T-helper 9 cell (primary cell): ENCODE measurements at places on chromosomes 6 and 20.

GRCh38 chr20:32069711-32070110 is 17.7 kb downstream of the HCK start:
- DNase-seq, result no peak

DNA sequence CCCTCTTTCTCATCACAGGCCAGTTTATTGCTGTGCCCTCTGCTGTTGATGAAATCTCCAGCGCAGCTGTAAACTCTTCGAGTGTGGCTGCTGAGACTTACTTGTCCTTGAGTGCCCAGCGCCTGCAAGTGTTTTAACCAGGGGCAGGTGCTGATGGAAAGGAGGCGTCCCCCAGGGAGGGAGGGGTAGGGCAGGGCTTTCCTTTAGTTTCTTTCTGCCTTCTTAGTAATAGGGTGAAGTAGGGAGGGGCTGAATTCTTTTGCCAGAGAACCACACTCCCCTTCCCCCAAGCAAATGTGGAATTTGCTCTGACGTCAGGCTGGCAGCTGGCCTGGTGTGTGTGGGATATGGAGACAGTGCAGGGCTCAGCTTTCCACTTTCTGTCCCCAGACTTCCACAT is 61.2 kb downstream of the IGF2R start:
- DNase-seq, result no peak

DNA sequence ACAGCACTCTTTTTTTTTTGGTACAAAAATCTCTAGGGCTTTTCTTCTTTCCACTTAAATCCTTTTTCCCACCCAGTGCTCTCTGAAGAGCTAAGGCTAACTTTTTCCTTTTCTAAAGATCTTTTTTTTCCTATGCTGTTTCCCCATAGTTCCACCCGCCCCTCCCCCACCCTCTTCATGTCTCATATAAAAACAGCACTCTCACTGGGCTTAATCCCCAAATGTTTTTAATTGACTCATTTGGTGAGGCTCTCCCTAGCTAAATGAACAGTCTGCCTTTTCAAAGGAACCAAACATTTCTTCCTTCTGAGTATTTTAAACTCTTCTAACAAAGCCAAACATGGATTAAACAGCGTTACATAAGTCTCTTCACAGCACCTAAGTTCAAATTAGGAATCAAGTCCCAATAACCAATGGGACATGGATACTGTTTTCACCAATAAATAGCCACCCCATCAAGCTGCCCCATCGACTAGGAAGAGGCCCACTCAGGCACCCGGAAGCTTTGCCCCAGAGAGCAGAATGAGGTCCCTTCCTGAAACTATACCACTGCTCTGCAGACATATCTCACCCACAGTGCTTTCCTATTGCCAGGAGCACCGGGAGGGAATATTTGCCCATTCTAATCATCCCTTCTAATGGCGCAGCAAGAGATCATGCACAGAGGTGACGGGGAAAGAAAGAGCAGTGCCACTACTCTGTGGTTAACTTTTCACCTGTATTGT is 63.7 kb downstream of the ATXN1 start:
- DNase-seq, result no peak

- no peak for DNase-seq
These were observed 25.8 kb upstream of the FABP7 start for GRCh38 chr6:122753688-122754056.

DNA sequence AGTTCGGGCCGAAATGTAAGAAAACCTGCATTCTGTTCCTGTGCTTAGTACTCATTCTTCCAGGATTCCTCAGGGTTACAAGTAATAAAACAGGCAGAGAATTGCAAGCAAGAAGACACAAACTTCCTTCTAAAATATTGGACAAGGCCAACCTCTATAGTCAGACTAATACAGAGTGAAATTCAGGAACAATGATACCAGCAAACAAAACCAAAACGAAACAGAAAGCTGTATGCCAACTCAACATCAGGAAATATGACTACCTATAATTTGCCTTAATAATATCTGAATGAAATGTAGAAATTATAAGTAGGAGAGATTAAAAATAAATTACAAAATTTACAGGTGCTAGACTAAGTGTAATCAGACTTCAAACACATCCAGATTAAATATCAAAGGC is 238.8 kb downstream of the HIVEP2 start:
- DNase-seq, result no peak

GRCh38 chr20:6051505-6051904 is 2.4 kb downstream of the LRRN4 start:
- DNase-seq, result no peak

DNA sequence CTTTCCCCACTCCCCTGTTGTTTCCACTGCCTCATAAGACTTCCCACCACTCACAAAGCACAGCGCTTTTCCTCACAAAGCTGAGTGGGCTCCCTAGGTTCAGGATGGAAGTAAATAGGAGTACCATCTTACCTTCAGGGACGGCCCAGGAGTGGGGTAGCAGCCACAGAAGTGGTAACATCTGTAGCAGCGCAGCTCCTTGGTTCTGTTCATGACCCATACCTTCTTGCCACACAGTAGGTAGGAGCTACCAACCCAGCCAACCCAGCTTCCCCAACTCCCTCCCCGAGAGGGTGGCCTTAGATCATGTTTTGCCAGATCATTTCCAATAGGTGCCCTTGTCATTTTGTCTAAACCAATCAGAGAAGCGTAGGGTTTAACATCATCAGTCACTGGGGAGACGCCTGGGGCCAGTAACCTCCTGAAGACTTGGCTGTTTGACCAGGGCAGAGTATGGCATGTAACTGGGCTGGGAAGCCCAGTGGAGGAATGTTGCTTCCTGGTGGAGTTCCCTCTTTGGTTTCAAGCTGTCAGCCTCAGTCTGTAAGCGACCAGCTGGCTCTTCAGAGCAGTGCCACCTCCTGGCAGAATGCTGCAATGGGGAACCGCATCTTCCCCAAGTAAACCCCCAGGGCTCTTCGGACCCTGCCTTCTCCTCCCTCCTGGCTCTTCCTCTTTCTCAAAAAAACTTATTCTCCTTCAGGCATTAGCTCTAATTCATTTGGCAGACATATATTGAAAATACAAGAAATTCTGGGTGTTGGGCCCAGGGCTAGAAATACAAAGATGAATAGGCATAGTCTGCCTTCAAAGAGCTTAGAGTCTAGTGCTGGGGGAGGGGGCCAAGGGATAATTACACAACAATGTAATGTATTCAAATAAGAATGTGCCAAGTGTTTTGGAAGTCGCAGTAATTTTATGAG is at the start of gene HLA-DMA:
Gene HLA-DMA (minus strand): TSS at position 281 of the 923 bp plus-strand sequence. CDS start 61 bp downstream, at position 220.
- peak; percentile 61 for DNase-seq

DNA sequence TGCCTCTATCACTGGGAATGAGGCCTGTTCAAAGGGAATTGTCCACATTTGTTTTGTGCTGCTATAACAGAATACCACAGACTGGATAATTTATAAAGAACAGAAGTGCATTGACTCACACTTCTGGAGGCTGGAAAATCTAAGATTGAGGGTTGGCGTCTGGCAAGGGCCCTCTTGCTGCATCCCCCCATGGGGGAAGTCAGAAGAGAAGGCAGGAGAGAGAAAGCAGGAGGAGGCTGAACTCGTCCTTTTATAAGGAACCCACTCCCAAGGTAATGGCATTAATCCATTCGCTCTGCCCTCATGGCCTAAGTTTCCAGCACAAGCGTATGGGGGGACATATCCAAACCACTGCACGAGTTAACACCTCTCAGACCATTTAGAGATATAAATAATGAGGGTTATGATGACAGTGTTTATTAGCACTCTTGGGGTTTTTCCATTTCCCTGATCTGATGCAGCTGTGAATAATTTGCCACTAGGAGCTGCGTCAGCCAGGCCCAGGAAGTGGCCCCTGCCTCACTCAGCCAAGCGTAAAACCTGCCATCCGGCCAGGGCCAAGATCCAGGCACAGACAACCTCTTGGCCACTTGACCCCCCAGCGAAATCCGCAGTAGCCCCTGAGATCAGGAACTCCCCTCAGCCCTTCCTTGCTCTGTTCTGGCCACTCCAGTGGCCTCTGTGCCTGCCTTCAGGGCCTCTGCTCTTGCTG is 14.2 kb upstream of the SLCO4A1 start:
- no peak for DNase-seq

GRCh38 chr6:147158881-147159280 is 45.3 kb upstream of the STXBP5 start:
- DNase-seq, result no peak

DNA sequence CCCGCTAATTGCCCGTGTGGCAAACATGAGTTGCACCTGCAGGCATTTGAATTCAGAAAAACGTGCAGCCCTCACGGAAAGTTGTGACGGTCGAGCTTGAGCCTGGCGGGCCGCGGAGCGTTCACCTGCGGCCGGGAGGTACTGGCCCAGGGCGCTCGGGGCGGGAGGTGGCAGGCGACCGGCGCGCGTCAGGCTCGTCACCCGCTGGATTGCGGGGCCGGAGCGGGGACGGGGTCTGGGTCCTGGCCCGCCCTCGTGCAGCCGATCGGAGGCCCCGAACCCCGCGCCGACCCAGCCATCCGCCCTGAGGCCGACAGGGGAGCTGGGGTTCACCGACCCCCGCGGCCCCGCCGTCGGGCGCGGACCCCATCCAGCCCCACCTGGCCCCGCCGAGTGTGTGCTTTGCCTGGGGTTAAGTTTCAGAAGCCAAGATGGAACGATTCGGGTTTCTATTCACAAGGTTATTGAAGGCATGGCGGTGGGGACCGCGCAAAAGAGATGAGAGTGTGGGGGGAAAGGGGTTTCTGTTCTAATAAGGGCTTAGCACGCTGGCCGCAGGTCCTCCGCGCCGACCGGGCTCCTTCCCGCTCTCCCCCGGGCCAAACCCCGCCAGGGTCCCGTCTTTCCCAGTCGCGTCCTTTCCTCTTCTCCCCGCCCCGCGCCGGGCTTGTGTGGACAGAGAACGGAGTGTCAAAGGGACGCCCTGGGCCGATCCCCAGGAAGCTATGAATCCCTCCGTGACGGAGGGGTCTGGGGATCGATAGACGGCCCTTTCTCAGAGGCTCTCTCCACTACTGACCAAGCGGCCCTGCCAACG is 1.6 kb upstream of the HEY2 start:
- no peak for DNase-seq

GRCh38 chr20:48824830-48825565 is 2.8 kb downstream of the PREX1 start:
- DNase-seq, result no peak

- DNase-seq, result no peak
These were observed 284.7 kb upstream of the TAB2 start for GRCh38 chr6:149032599-149033405.

- no peak for DNase-seq
These were observed 188.2 kb downstream of the CDKAL1 start for GRCh38 chr6:20722455-20722854.

DNA sequence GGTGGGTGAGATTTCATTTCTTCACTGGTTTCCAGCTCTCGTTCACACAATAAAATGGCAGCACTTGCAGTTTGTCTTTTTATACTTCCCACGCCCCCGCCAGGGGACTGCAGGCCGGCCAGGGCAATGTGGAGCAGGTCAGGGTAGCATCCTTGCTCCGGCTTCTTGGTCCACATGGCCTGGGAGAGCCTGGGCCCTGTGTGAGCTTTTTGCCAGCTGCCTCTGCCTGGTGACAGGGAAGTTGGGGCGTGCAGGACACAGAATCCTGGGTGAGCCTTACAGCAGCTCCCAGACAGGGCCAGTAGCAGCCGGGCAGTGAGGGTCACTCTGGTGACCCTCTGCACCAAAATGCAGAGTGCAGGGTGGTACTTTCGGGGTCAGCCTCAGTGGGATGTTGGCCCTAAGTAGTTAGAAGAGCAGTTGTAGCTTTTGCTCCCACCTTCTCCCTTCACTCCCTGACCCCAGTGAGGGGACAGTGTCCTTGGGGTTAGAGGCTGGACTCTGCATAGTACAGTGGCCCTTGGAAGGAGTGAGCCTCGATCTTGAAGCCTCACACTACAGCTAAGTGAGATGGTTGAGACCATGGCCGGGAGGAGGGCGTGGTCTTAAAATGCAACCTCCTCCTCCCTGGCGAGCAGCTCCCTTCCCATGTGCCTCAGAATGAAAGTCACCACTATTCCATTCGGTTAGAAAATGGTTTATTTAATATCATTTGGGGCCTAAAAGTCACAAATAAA is 23.8 kb downstream of the PYGB start:
- no peak for DNase-seq

DNA sequence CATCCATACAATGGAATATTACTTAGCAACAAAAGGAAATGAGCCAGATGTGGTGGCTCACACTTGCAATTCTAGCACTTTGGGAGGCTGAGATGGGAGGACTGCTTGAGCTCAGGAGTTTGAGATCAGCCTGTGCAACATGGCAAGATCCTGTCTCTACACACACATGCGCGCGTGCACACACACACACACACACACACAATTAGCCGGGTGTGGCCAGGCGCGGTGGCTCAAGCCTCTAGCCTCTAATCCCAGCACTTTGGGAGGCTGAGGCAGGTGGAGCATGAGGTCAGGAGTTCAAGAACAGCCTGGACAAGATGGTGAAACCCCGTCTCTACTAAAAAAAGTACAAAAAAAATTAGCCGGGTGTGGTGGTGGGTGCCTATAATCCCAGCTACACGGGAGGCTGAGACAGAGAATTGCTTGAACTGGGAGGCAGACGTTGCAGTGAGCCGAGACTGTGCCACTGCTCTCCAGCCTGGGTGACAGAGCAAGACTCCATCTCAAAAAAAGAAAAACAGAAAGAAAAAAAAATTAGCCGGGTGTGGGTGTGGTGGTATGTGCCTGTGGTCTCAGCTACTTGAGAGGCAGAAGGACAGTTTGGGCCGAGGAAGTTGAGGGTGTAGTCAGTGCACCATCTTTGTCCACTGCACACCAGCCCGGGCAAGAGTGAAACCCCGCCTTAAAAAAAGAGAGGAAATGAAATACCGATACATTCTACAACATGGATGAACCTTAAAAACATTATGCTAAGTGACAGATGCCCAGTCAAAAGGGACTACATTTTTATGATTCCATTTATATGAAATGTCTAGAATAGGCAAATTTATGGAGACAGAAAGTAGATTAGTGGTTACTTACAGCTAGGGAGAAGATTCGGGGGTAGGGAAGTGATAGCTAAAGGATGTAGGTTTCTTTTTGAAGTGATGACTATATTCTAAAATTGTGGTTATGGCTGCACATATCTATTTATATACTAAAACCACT is 52.5 kb downstream of the RBL1 start:
- DNase-seq, result no peak

- no peak for DNase-seq
These were observed 1.9 kb downstream of the TMEM200A start for GRCh38 chr6:130367767-130368166.

DNA sequence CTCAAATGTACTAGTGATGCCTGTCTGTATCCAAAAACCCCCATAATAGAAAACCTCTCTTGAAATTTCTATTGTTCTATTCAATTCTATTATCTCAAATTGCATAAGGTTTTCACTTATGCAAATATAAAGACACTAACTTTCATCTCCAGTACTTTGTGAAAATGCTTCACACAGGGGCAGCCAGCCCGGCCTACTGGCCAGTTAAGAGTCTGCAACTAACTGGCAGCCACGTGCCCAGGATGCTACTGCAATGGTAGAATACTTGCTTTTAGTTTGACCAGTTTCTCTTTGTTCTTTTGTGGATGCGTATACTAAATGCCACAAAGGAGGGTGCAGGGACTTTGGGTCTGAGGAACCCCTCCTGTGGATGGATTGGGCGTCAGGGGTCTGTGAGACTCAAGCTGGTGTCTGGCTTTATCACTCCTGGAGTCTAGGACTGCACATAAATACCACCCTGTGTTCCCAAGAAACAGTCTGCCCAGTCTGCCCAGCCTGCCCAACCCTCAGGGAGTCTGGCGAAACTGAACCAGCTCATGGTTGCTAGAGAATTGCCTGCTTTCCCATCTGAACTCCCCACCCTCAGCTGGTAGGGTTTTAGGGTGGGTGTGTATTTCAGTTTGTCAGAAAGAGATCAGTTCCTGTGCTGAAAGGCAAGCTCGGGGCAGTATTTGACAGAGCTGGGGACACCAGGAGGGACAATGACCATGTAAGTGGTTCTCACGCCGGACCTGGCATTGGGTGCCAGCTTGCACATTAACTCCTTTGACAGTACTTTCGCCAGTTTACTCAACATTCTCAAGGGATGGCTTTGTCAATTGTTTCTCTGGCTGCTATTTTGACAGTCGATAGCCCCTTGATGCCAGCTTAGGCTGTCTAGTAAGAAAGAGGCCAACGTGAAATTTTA is 558.2 kb upstream of the JAG1 start:
- no peak for DNase-seq
